Amniotic epithelial cell (primary cell): ENCODE measurements at places on chromosomes 1 and 21.
A peak's percentile ranks its signal among the peaks of the same experiment; 100 is the strongest.

DNA sequence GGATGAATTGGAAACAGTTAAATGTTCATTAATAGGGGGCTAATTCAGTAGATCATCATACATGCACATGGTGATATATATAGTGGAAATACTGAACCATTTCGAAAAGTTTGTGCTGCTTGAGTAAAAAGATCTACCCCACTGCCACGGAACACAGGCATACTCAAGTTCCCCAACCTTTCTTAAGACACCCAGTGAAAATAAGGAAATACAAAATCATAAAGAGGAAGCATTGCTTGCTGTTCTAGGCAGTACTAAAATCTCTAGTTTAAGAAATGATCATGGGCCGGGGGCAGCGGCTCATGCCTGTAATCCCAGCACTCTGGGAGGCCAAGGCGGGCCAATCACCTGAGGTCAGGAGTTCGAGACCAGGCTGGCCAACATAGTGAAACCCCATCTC lies 37.6 kb upstream of the KIRREL1 start:
- DNase-seq: no peak

DNA sequence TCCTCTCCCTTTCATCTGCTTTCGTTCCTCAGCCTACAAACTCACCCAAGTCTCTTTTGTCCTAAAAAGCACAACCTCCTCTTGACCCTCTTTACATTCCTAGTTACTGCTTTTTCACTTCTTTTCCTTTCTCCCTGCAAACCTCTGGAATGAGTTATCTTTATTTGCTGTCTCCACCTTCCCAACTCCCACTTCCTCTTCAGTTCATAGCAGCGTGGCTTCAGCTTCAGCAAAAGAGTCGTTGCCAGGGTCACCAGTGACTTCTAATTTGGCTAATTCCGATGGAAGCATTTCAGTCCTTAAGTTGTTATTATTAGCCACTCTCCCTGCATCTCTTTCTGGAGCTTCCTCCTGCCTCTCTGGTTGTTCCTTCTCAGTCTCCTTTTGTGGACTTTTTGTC lies 6.2 kb upstream of the TMEM54 start:
- peak; percentile 28 for DNase-seq

GRCh38 chr1:21292503-21292983 lies 2.3 kb upstream of the ECE1 start:
- no peak for DNase-seq

GRCh38 chr1:46168477-46168876 lies 6.4 kb upstream of the TSPAN1 start:
- DNase-seq: peak; percentile 67

GRCh38 chr1:214739621-214740238 lies 136.7 kb downstream of the CENPF start:
- no peak for DNase-seq

- no peak for DNase-seq
These were observed 545.4 kb downstream of the ADGRL2 start for GRCh38 chr1:82346141-82346540.
